ENCODE measurements at places on chromosomes 12 and 14.

DNA sequence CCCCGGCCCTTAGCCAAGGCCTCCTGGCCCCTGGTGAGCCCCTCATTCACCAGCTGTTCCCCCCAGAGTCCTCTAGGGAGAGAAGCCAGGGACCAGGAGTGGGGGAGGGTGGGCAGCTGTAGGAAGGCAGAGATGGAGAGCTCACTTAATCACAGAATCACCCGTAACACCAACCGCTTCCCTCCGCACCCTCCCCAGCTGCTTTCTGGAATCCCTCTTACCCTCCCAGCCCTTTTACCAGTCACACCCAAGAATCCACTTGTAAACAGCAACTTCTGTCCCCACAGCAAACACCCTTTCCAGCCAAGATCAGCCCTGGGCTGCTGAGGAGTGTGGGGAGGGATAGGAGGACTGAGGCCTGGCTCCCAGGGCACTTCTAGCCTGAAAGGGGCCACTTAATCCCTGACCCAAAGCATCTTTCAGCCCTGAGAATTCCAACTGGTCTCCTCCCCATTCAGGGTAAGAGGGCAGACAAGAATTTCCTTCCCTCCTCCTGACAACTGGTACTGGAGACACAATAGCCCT is 18.8 kb downstream of the NCKAP5L start:
- no peak for DNase-seq

DNA sequence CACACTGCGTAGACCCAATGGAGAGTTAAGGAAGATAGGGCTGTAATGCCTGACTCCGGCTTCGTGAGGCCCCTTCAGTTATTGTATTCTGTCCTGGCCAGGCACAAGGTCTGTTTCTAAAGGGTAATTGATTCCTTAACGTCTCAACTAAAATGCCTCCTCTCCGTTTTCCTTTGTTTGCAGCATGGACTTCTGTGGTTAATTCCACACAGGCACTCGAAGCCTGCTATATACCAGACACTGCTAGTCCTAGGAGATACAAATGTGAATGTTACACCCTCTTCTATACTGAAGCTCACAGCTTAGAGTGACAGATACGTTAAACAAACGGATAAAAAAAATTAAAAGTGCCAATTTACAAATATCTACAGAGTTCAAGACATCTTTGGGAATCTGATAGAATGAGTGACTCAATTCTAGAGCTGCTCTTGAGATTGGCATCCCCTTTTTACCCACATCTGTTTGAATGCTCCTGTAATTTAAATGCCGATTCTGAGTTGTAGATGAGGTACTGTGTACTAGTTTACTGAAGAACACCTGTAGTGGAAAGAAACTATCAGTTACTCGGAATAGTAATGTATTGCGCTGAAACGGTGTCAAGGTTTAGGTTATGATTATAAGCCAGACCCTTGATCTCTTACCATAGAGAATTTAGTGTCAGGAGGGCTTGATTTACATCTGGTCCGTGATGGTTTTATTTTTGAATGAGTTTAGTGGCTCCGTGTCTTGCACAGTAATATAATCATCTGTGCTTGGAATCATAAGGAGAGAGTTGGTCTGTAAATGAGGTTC is 784 bp downstream of the PSMA6 start:
- DNase-seq: no peak

DNA sequence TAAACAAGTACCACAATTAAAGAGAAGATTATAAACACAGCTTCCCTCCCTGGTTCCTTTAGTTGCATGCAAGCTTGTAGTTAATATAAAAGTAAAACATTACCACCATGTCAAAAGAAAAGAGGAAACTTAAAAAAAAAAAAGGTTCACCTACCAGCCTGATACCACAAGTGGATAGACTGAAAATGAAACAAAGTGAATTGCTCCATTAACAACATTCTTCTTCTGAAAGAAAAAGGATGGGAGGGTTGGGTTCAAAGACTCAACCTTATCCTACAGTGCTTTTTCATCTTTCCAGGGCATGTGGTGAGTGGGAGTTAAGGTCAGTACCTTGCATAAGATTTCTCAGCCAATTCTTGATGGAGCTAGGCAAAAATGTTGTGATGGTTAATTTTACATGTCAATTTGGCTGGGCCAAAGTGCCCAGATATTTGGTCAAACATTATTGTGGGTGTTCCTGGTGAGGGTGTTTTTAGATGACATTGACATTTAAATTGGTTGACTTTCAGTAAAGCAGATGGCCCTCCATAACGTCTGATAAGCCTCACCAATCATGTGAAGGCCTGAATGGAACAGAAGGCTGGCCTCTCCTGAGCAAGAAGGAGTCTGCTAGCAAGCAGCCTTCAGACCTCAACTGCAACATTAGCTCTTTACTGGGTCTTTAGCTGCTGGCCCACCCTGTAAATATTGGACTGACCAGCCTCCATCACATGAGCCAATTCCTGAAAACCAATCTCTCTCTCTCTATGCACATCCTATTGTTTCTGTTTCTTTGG is 28.8 kb downstream of the VCPKMT start:
- DNase-seq: no peak

DNA sequence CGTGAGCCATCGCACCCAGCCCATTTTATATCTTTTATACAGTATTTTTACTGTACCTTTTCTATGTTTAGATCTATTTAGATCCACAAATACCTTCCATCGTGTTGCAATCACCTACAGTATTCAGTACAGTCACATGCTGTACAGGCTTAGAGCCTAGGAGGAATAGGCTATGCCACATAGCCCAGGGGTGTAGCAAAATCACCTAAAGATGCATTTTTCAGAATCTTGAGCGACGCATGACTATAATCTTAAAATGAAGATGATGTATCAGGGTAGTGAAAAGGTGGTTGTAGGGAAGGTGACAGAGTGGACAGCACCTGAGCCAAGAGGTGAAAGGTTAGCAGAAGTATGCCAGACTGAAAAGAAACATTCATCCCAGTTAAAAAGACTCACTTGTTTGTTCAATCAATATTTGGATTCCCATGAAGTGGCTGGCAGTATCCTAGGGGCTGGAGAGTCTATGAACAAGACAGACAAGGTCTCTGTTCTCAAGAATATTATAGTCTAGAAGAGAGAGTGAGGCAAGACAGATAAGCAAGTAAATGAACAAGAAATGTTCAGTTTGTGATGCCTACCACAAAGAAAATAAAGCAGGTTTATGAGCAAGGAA is 3.6 kb downstream of the SPRING1 start:
- no peak for DNase-seq

- no peak for DNase-seq
Observed at GRCh38 chr12:97466000-97466399, 3.4 kb downstream of the RMST start.

GRCh38 chr12:32693036-32693435 is 13.9 kb downstream of the DNM1L start:
- DNase-seq: no peak

DNA sequence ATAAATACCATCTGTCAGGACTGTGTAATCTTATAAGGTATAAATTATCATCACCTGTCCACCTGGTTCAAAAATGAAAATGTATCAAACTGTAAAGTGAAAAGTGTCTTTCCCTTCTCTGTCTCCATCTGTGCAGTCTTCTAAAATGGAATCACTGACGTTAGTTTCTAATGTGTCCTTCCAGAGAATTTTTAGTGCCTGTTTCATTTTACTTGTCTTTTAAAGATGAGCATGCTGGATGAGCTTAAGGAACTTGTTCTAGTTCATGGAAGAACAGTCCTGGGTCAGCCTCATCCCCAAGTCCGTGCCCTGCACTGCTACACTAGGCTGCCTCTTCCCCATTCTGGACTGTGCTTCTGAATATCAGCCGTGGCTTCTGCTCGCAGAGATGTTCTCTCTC is 5.4 kb upstream of the NT5DC3 start:
- no peak for DNase-seq

GRCh38 chr12:83114966-83115365 is 428.3 kb downstream of the TMTC2 start:
- DNase-seq: no peak

GRCh38 chr12:89155826-89156225 is 196.5 kb downstream of the DUSP6 start:
- DNase-seq: no peak

GRCh38 chr12:42524716-42525115 is 64.8 kb downstream of the PRICKLE1 start:
- no peak for DNase-seq

GRCh38 chr12:15770021-15770420 is 19.2 kb downstream of the EPS8 start:
- DNase-seq: no peak

DNA sequence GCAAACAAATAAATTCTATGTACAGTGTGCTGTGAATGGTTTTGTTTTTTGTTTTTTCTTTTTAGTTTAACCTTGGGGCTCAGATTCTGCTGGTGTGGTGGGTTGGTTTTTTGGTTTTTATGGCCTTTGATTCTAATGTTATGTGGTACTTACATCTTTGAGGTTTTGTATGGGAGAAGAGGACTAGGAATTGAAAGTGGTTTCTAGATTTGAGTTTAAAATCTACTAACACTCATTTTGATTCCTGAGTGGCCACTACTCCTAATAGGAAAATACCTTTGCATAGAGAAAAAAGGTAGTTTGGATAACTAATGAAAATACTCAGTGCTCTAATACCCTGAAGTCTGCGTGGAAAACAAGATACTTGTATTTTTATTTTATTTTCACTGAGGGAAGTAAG is 137.7 kb downstream of the MON2 start:
- DNase-seq: no peak

GRCh38 chr14:54123841-54124240 is 167.2 kb upstream of the BMP4 start:
- no peak for DNase-seq

DNA sequence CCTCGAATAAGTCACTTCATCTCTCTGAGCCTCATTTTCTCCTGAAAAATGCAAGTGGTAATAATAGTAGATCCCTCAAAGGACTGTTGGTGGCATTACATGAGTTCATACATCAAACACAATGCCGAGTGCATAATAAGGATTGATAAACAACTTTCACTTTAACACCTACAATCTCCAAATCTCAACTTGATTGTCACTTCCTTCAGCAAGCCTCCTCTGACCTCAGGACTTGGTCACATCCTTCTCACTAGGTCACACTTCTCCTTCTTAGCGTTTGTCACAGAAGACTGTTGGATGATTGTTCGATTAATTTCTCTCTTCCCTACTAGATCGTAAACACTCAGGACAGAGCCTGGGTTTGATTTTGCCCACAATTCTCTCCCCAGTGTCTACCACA is 7.9 kb upstream of the PRKAB1 start:
- DNase-seq: no peak

DNA sequence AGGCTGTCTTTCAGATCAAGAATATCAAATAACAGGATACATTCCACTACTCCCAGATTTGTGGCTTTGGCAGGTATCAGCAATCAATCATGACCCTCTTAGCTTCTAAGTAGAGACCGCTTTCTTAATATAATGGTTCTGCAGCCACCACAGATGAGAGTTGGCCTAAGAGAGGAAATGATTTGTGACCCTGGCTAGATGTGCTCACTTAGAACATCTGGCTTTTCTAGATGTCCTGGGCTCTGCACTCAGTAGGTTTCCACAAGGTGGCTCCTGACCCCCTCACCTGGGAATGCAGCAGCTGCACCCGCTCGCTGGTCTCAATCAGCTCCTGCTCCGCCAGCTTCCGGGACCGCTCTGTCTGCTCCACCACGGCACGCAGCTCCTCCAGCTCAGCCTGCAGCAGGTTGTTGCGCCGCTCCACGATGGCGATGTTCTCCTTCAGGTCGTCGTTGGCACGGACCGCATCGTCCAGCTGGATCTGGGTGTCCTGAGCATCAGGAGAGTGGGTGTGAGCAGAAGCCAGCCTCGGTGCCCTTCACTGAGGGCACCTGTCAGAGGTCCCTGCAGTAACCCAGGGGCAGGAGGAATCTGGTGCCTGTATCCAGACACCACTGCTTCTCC is 8.9 kb downstream of the CMTM5 start:
- no peak for DNase-seq

GRCh38 chr12:111441107-111441928 is 35.6 kb downstream of the SH2B3 start:
- DNase-seq: no peak

GRCh38 chr14:76882651-76883050 is 56.4 kb downstream of the LRRC74A start:
- no peak for DNase-seq

DNA sequence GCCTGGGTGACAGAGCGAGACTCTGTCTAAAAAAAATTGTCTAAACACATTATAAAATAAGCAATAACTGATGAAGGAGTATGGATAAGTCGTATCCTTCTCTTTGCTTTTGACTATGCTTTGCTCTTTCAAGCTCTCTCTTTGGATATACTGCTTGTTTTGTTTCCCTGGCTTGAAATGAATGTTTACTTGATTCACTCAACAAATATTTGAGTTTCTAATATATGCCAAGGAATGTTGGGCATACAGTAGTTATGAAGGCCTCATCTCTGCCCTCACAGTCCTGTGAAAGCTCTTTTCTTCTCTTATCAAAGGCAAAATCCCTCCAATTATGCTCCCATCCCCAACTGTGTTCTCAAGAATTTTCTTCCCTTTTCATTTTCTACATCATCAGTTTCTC is 123.5 kb downstream of the PTPRR start:
- no peak for DNase-seq

- no peak for DNase-seq
Observed at GRCh38 chr12:99024870-99025269, 379.8 kb downstream of the APAF1 start.

GRCh38 chr12:46493150-46493833 is 120.7 kb upstream of the SLC38A2 start:
- no peak for DNase-seq
